ENCODE measurements at places on chromosomes 3 and 15. TPM values are rescaled to one million over a fixed set of nuclear protein-coding genes. Genes with fewer than 3 reads are reported as not detected.
A peak's percentile ranks its signal among the peaks of the same experiment; 100 is the strongest.

Gene LRRIQ4
- not detected for total RNA-seq

Gene NR2E3
- not detected for total RNA-seq

DNA sequence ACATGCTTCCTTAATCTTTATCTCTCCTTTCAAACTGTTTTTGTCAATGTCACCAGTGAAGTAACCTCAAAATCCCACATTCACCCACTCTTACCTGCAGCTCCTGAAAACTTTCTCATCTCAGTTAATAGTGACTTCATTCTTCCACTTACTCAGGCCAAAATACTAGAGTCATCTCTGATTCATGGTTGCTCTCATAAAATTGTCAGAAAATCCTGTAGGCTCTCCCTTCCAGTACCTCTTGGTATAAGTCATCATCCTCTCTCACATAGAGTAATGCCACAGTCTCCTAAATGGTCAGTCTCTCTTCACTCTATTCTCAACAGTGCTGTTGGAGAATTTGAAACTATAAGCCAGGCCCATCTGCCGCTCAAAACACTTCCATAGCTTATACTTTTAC, 34.9 kb upstream of the POU1F1 start:
- DNase-seq = no peak
- no peak overlapping the region for H3K4me3 ChIP-seq
- H3K36me3 ChIP-seq = no peaks in the 10 kb centered on the region
- no peaks in the 10 kb centered on the region for H3K27me3 ChIP-seq

DNA sequence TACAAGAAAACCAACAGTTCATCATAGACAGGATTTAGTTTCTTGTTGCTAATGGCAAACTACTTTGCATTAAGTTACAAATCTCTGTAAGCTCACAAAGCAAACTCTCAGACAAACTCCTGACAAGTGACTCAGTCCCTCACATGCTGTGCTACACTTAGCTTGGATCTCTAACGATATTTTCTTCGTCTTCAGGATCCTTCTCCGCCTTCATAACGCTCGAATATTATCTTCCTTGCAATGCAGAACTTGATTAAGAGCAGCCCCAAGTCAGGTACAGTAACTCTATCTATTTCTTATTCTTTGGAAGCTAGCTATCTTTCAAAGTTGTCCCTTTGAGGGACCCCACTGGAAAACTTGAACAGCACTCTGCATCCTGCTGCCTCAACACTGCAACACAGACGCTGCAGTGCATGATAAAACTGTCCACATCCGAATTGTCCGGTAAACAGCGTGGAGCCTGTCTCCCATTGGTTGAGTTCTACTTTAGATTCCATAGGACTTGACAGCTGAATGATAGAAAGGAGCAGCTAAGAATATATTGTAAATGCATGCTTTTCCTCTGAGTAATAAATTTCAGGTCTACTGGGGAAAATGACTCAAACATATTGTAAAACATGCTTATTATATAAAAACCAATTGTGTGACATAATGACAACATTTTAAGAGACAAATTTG, 61.3 kb downstream of the UACA start:
- H3K36me3 ChIP-seq = no peaks in the 10 kb centered on the region
- H3K4me1 ChIP-seq = peaks cover 10% of the 10 kb centered on the region
- peak overlapping the region; percentile 23 for H3K4me3 ChIP-seq
- H3K27ac ChIP-seq = peak overlapping the region; percentile 80
- H3K27me3 ChIP-seq = no peaks in the 10 kb centered on the region

GRCh38 chr3:141243271-141243707, 11.7 kb downstream of the PXYLP1 start:
- no peak for DNase-seq
- no peak overlapping the region for H3K4me3 ChIP-seq

GRCh38 chr15:31842532-31843195, 187.7 kb upstream of the CHRNA7 start:
- no peaks in the 10 kb centered on the region for H3K27me3 ChIP-seq
- H3K27ac ChIP-seq = no peak overlapping the region
- no peaks in the 10 kb centered on the region for H3K36me3 ChIP-seq
- no peak for DNase-seq

GRCh38 chr15:40744815-40745152, 10.3 kb downstream of the RMDN3 start:
- H3K4me3 ChIP-seq = no peak overlapping the region
- no peaks in the 10 kb centered on the region for H3K27me3 ChIP-seq
- H3K4me1 ChIP-seq = no peaks in the 10 kb centered on the region
